ENCODE measurements at places on chromosomes 7 and 10. TPM values are rescaled to one million over a fixed set of nuclear protein-coding genes. Genes with fewer than 3 reads are reported as not detected.

DNA sequence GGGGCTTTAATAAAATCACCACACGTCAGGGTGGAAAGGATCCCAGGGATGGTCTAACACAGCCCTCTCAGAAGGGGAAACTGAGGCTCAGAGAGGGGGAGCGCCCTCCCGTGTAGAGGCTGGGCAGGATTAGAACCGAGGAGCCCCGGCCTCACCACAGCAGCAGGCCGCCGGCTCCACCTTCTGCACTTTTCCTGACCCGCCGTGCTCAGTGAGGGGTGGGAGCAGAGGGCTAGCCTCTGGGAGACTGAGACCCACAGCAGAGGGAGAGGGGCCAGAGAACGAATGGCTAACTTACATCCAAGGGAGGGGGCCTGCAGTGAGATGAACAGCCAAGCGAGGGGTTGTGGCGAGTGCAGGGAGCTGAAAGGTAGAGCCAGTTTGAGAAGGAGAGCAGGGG is 79.5 kb downstream of the COL13A1 start:
- H3K4me3 ChIP-seq = no peak overlapping the region
- H3K27ac ChIP-seq = no peak overlapping the region
- H3K27me3 ChIP-seq = peaks cover 2% of the 10 kb centered on the region
- H3K36me3 ChIP-seq = peaks cover 10% of the 10 kb centered on the region
- peaks cover 8% of the 10 kb centered on the region for H3K4me1 ChIP-seq
- no peak for DNase-seq

GRCh38 chr7:1357601-1358271 is 101.5 kb downstream of the MICALL2 start:
- H3K4me1 ChIP-seq = no peaks in the 10 kb centered on the region
- peak; percentile 76 for DNase-seq
- no peak overlapping the region for H3K27ac ChIP-seq
- H3K27me3 ChIP-seq = peaks cover 4% of the 10 kb centered on the region

- H3K36me3 ChIP-seq = no peaks in the 10 kb centered on the region
- no peak for DNase-seq
- no peak overlapping the region for H3K27ac ChIP-seq
- H3K27me3 ChIP-seq = peaks cover 3% of the 10 kb centered on the region
- no peaks in the 10 kb centered on the region for H3K4me1 ChIP-seq
- H3K4me3 ChIP-seq = no peak overlapping the region
Measured at GRCh38 chr7:36692456-36692855, 31.8 kb downstream of the AOAH start.

DNA sequence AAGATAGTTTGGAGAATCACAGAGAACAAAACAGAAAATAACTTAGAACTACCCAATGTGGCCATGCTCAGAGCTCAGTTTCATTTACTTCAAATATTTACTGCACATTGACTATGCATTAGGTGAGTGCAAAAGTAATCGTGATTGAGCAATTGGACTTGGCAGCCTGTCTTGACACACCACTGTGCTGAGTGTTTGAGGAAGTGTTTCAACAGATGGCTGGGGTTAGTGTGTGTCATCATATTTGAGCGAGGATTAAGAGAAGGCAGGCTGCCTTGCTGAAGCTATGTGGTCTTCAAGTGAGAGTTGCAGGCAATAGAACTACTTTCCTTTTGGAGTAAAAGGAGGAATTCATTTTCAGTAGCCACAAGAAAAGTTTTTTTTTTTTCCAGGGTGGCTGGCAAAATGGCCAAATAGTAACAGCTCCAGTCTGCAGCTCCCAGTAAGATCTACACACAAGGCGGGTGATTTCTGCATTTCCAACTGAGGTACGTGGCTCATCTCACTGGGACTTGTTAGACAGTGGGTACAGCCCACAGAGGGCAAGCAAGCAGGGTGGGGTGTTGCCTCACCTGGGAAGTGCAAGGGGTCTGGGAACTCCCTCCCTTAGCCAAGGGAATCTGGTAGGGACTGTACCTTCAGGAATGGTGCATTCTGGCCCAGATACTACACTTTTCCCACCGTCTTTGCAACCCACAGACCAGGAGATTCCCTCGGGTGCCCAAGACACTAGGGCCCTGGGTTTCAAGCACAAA is 37.6 kb downstream of the AKR1C4 start:
- no peaks in the 10 kb centered on the region for H3K4me1 ChIP-seq
- peaks cover 4% of the 10 kb centered on the region for H3K36me3 ChIP-seq
- H3K27ac ChIP-seq = no peak overlapping the region
- no peak overlapping the region for H3K4me3 ChIP-seq

DNA sequence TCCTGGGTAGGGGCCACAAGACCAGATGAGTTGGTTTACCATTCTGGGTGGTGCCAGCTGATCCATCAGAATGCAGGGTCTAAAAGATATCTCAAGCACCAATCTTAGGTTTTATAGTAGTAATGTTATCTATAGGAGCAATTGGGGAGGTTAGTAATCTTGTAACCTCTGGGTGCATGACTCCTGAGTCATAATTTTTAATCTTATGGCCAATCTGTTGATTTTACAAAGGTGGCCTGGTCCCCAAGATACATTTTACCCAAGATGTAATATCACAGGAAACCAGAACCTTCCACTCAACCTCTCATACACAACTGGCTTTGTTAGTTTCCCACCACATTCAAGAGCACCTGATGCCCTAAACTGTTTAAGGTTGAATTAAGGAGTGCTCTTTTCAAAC is 79.5 kb downstream of the C1GALT1 start:
- peaks cover 24% of the 10 kb centered on the region for H3K4me1 ChIP-seq
- no peak for DNase-seq
- no peak overlapping the region for H3K27ac ChIP-seq
- peaks cover 2% of the 10 kb centered on the region for H3K36me3 ChIP-seq
- H3K4me3 ChIP-seq = no peak overlapping the region

DNA sequence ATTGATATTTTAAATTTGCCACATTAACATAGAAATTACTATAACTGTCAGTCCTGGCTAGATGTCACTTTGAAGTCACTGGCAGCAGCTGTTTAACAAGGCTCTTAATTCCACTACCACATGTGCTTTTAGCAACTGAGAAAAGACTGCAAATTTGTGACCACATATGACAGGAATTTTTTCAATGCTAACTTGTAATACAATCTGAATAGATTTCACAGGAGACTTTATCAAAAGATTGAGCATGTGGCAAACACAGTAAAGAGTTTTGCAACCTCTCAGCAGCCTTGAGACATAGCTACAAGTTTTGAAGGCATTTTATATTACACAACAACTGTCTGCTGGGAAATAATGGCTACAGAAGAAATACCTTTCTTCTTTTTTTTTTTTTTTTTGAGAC is 73.0 kb downstream of the MICU1 start:
- H3K27ac ChIP-seq = no peak overlapping the region
- H3K4me3 ChIP-seq = no peak overlapping the region
- DNase-seq = no peak
- peaks cover 11% of the 10 kb centered on the region for H3K36me3 ChIP-seq
- H3K27me3 ChIP-seq = no peaks in the 10 kb centered on the region

DNA sequence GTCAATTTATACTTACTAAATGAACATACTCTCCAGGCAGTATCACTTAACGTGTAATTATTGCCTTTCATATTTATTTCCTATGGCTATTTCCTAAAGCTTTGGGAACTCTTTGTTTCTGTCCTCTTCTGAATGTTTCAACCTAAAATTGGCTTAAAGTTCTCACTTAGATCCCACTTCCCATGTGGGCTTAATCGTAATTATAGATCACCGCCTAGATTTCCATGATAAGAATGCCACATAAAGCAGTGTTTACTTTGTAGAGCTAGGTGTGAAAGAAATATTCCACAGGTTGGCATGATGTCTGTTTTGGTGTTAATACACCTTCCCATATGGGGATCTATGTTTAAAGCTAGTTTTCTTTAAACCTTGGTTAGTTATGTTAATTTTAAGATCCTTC is 1.5 kb downstream of the HDAC9 start:
- H3K4me1 ChIP-seq = peaks cover 59% of the 10 kb centered on the region
- no peak overlapping the region for H3K27ac ChIP-seq
- H3K27me3 ChIP-seq = no peaks in the 10 kb centered on the region
- H3K36me3 ChIP-seq = no peaks in the 10 kb centered on the region
- H3K4me3 ChIP-seq = no peak overlapping the region

DNA sequence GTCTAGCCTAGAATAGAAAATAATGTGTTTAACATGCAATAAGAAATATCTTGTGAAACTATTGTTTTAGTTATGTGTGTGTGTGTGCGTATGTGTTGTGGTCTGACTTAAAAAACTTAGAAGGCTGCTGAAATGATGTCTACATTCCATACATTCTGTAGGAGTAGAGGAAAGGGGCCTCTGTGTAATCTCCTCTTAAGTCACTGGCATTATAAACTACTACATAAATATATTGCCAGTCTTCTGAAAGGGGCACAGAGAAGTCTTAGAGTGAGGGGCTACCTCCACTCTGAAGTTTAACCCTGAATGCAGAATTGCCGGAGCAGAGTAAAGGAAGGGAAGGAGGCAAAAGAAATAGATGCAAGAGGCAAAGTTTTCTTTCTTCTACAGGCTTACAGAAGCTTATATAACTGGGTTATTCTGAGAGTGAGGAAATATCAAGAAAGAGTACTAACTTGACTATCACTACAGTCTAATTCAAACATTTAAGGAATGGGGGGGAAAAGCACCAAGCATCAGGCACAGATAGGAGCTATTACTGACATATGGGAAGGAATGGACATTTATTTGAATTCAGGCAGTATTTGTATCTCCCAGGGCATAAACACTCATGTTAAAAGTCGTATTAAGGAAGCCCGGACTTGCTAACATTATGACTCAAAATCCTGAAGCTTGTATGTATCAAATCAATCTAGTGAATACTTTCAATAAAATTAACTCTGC is 75.7 kb downstream of the DNAJC1 start:
- H3K4me1 ChIP-seq = peaks cover 45% of the 10 kb centered on the region
- no peaks in the 10 kb centered on the region for H3K36me3 ChIP-seq
- no peak overlapping the region for H3K4me3 ChIP-seq
- no peaks in the 10 kb centered on the region for H3K27me3 ChIP-seq

DNA sequence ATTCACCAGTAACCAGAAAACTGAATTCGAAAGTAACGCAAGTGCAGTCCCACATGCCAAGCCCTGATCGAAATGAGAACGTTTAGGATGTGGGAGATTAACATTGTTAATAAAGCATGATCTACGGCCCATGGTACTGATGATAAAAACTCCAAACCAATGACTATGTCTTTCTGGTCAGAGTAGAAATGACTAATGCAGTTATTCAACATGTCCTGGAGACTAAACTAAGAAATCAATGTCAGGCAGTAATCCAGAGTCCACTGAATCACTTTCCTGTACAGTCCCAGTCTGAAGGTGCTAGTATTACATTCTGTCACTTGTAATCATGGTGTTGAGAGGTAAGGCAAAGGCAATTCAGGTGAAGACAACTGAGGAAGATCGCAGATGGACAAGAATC is 14.4 kb downstream of the NPSR1 start:
- peaks cover 4% of the 10 kb centered on the region for H3K27me3 ChIP-seq
- H3K27ac ChIP-seq = no peak overlapping the region
- no peak overlapping the region for H3K4me3 ChIP-seq
- no peaks in the 10 kb centered on the region for H3K4me1 ChIP-seq
- no peaks in the 10 kb centered on the region for H3K36me3 ChIP-seq

DNA sequence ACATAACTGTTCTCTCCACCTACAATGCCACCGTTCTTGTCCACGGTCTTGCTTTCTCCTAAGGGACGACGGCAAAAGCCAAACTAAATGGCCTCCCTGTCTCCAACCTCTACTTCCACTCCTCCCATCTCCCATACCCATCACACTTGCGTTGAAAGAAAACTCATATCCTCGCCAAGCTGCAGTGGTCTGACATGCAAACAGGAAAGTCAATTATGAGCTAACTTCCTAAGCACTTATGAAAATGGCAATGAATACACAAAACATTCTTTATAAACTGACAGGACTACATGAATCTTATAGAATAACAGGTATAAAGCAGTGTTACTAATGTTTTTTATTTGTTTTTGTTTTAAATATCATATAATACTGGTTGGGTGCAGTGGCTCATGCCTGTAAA is 46.4 kb downstream of the TYW1B start:
- no peak overlapping the region for H3K27ac ChIP-seq
- H3K4me3 ChIP-seq = no peak overlapping the region
- DNase-seq = no peak
- H3K27me3 ChIP-seq = no peaks in the 10 kb centered on the region
- no peaks in the 10 kb centered on the region for H3K36me3 ChIP-seq

- no peak for DNase-seq
- H3K36me3 ChIP-seq = no peaks in the 10 kb centered on the region
- no peak overlapping the region for H3K4me3 ChIP-seq
- H3K27ac ChIP-seq = no peak overlapping the region
- no peaks in the 10 kb centered on the region for H3K4me1 ChIP-seq
- peaks cover 30% of the 10 kb centered on the region for H3K27me3 ChIP-seq
Measured at GRCh38 chr7:134400859-134401258, 58.0 kb downstream of the AKR1B1 start.

DNA sequence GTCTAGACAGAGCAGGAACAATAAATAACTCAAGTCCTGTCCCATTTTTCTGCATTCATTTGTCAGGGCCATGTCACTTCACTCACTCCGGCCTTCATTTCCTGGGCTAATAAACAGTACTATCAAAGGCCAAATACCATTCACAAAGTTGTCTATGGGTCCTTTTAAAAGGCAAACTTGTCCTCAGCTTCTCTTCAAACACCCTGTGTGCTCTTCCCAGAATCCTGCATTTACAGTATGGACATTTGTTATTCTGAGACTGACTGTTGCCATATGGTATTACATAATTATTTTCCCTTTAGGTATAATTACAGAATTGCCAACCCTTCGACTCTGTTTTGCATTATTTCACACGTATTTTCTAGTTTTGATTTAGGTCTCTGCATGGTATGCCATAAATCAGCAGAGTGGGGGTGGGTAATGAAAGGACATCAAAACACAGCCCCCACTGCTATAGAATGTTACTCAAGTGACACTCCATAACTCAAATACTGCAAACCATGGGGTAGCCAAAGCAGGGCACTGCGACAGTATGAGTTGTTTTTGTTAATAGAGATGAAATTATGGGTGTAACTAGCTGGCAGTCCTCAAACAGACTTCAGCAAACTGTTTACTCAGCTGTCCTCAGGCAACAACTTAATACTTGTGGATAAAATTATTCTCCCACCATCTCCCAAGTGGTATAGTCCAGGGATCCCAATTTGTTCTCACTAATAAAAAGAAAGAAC is 183.7 kb downstream of the TRIL start:
- no peak overlapping the region for H3K4me3 ChIP-seq
- no peak overlapping the region for H3K27ac ChIP-seq
- peaks cover 25% of the 10 kb centered on the region for H3K4me1 ChIP-seq
- no peaks in the 10 kb centered on the region for H3K36me3 ChIP-seq
- H3K27me3 ChIP-seq = no peaks in the 10 kb centered on the region
- DNase-seq = no peak

- no peaks in the 10 kb centered on the region for H3K4me1 ChIP-seq
- H3K27ac ChIP-seq = no peak overlapping the region
- no peak for DNase-seq
- H3K36me3 ChIP-seq = no peaks in the 10 kb centered on the region
- peaks cover 6% of the 10 kb centered on the region for H3K27me3 ChIP-seq
Measured at GRCh38 chr7:104296266-104296665, 32.1 kb upstream of the LHFPL3 start.

OPALIN gene
- total RNA-seq = not detected

GBX1 gene
- not detected for total RNA-seq

MKI67 gene
- total RNA-seq = 17.1 TPM

PNLIPRP1 gene
- total RNA-seq = not detected

CFTR gene
- not detected for total RNA-seq

Data from chondrocyte (in vitro differentiated cells).